HL-60 (cell line): ENCODE measurements at places on chromosomes 11 and 22.
A peak's percentile ranks its signal among the peaks of the same experiment; 100 is the strongest.

GRCh38 chr11:68439355-68440065, 21.0 kb upstream of the PPP6R3 start:
- no peak for DNase-seq

- DNase-seq = no peak
Observed at GRCh38 chr11:13535819-13536218, 40.0 kb upstream of the PTH start.

- no peak for DNase-seq
Observed at GRCh38 chr22:19807914-19808872, 46.5 kb downstream of the GNB1L start.

DNA sequence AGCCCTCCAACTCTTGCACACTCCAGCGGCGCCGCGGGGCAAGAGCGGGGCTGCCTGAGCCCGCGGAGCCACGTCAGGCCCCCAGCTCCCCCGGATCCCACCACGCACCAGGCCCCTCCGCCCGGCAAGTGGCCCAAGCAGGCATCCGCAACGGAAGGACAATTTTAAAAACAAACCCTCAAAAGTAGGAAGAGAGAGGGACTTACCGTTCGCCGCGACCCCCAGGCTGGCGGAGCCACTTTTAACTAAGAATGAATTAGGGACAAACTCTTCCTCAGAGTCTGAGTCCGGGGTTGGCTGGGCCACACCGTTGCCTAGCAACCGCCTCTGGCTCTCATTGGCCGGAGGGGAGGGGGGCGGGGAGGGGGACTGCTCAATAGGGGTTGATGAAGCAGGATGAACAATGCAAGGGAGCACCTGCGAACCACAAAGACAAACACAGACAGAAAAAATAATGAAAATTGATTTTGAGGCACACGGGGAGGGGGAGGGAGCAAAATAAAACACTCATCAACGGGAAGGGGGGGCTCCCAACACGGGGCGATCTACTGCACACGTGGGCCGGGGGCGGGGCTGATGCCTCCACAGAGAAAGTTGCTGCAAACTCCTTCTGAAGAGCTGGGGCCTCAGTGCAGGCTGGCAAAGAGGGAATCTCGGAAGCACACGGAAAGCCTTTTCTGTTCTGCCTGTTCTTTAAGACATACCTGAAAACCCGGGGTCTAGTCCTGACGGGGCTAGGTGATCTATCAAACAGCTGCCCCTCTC, 387.5 kb upstream of the NARS2 start:
- no peak for DNase-seq

DNA sequence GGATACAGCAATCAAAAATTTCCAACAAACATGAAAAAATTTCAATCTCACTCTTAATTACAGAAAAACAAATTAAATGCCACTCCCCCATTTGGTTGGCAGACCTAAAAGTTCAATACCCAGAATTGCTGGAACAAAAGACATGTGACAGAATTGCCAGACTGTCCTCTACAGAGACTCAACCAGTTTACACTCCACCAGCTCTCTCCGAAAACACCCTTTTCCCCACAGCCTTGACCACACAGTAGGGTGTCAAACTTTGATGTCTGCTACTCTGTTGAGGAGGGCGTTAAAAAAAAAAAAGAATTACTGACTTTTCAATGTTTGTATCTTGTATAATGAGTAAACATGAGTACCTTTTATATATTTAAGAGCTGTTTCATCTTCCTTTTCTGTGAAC, 44.7 kb upstream of the YPEL1 start:
- DNase-seq = no peak

DNA sequence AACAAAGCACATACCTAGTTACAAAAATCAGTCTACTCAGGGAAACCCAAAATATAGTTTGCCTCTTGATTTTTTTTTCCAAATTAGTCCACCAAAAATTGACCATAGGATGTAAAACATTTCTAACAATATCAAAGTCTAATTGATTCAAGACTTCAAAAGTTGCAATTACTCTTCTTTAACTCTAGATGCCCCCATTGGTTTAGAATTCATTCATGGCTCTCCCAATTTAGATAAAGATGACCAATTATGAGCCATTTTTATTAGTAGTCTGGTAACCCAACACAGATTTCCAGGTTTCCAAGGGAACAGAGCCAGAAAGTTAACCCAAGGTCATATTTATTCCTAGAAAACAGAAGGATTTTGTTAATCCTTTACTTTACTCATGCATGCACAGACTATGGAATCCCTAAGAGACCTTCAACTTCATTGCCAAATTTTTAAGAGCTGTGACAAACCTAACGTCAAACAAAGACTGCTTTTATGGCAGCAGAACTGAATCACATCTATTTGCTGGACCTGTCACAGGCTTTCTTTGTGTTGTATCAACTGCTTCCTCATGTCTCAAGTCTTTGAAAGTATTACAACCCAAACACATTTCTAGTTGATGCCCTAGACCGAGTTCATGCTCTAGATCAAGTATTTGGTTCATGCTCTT, 55.3 kb downstream of the C22orf42 start:
- no peak for DNase-seq

- DNase-seq = no peak
Observed at GRCh38 chr11:47998733-47999359, 18.5 kb downstream of the PTPRJ start.

- DNase-seq = peak; percentile 45
Observed at GRCh38 chr22:23128269-23129108, 13.3 kb downstream of the RSPH14 start.

DNA sequence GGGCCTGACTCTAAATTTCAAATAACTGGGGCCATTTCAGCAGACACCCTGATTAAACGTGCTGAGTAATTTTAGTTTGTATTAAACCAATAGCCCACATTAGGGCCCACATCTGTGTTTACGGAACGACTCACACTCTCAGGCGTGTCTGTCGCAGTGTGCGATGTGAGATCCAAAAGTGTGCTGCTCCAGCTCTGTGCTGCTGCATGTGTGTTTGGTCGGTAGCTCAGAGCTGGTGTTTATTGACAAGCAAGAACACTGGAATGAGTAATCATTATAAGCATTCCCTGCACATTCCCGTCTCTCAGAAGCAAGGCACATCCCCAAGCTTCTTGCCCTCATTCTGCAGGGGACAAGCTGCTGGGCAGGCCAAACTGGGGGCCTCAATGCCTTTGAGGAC, 7.8 kb downstream of the OPCML start:
- DNase-seq = no peak

GRCh38 chr11:60844870-60845221, 2.9 kb downstream of the CCDC86 start:
- no peak for DNase-seq

DNA sequence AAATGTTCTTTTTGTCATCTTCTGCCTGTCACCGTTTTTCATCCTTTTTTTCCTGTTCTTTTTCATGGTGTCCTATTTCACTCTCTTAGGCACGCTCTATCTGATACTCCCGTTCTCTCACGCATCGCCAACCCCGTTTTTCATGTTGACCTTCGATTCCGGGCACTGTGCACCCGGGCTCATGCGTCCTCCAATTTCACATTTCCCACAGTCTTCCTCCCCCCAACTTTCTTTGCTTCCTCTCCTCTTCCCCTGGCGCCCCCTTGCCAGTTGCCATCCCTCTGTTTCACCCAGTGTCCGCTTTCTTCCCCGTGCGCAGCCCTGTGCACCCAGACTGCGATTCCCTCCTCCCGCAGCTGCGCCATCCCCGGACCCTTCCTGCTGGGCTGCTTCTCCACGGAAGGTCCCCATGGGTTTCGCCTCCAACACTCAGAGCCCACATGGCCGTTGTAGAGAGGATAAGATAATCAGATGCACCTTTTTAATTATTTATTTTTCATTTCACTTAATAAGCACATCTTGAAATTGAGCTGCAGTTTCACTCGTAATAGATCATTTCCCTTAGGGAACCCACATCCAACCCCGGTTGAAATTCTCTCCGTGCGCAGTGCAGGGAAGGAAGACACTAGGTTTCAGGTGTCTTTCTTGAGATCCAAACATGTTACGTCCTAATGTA, 791.1 kb downstream of the NTM start:
- DNase-seq = no peak

GRCh38 chr11:60809691-60810090, 24.6 kb downstream of the MS4A10 start:
- no peak for DNase-seq

GRCh38 chr11:63491240-63491587, 247 bp upstream of the PLAAT5 start:
- DNase-seq = peak; percentile 33

DNA sequence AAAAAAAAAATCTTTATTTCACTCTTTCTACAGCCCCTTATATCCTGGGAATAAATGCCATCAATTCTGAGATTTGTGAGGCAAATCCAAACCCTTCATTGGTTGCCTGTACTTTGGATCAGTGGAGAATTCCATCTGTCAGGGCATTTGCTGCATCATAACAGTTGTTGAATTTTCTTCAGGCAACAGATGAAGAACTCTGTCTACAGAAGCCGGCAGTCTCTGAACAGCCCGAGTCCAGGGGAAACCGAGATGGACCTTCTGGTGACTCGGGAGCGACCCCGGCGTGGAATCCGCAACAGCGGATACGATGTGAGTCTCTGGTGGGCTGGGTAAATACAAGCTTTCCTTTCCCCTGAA, 82.3 kb downstream of the C11orf91 start:
- DNase-seq = no peak

DNA sequence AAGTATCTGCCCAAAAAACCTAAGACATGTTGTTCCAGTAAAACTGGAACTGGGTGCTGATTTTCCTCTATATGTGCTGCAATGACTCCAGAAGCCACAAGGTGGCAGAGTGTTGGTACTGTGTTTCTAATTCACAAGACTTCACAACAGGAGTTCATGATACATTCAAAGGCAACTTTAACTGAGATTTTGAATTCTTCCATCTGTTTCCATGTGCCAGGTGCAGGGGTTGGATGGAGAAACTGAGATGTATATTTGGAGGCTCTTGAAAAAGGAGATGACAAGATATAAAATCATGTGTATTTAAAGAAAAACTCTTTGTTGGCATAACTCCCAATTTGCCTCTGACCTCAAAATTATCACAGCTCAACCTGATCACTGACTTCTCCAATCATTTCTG, 1098.6 kb upstream of the CCDC90B start:
- DNase-seq = no peak

GRCh38 chr11:80519596-80520506, 1079.0 kb upstream of the TENM4 start:
- no peak for DNase-seq

- DNase-seq = peak; percentile 75
Observed at GRCh38 chr11:44592125-44592940, 26.9 kb downstream of the CD82 start.

DNA sequence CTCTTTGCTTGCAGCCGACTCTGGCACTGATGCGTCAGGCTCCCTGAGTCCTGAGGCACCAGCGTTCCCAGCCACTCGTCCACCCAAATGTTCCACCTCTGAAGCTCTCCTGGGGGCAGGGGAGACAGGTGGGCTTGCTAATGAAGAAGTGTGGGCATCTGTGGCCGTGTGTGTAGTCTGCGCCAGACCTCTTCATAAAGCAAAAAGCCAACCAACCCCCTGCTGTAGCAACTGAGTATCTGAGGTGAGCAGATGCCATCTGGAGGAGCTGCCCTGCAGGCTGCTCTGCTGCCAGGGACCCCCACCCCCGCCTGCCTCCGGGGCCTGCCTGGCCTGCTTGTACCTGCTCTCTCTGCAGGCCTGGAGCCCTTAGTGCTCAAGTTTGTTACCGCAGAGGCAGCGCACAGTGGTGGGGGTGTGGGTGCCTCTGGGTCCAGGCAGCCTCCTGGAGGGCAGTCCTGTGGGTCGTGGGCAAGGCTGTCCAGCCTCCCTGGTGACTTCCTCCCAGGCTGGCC, 272.5 kb downstream of the TBC1D22A start:
- no peak for DNase-seq

GRCh38 chr11:118290923-118291322, 13.6 kb upstream of the CD3E start:
- no peak for DNase-seq

DNA sequence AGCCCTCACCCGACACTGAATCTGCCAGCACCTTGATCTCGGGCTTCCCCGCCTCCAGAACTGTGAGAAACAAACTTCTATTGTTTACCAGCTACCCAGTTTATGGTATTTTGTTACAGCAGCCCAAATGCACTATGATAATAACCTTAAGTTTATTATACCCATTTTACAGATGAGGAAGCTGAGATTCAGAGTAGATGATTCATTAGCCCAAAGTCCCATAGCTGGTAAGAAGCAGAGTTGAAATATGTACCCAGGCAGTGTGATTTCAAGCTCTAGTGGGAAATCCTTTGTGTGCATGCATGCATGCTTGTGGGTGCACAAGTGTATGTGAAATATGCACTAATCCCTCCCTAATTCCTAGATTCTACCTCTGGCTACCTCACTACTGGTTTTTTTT, 7.9 kb downstream of the GRIK4 start:
- no peak for DNase-seq

DNA sequence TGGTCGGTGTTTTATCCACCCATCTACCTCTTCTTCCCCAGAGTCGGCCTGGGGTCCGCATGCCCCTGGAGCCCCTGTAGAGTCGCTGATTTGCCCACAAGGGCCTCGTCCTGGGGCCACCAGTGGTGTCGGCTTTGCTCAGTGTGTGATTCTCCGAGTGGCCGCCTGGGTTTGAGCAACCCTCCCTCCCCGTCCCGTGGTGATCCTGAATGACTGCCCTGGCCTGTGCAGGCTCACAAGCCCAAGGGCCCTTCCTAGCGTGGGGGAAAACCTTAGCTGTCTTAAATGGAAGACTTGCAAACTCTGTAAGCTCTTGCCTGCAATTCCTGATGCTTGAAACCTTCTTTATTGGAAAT, 128.3 kb downstream of the OSBP2 start:
- DNase-seq = no peak

DNA sequence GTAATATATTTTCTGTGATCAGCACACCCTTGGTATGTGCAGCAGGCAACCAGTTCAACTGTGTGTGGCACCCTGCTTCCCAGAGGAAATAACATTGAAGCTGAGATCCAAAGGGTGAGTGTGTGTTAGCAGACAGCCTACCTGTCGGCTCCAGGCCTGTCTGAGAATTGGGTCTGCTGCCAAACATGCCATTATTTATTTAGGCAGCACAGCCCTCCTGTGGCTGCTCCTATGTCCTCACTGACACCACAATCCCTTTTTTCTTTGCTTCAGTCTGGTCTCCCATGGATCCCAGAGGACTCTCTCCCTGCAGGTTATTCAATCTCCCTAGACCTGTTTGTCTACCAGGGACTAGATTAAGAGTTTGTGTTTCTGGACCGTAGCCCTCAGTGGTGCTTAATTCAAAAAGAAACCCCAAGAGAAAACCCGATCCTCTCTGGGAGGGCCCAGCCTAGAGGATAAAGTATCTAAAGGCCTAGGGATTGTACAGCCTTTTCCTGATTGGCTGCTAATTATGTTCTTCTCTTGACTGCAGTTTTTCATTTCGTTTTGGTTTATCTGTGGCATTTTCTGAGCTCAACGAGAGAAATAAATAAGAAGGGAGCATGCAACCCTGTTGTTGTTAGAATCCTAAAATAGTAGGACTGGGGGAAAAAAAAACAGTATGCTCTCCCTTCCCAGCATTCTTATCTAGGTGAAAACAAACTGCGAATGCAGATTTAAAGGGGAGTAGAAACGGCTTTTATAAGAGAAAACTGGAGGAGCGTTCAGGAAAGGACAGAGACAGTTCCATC, 24.1 kb downstream of the KCNE3 start:
- no peak for DNase-seq

DNA sequence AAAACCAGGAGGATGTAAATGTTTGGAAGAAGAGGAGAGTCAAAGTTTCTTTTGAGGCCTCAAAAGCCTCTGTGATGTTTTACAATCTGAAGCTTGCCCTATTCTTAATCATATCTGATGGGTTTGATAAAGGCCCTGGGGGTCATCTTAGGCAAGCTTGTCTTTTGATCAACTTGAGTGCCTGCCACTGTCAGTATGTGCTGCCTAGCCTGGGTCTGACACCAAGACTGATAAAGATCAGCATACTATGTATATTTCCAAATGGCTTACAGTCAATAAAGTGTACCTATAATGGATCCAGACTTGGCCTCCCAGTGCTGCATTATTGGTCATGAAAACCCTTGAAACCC, 12.7 kb downstream of the EHF start:
- no peak for DNase-seq
